ENCODE measurements at places on chromosomes 1 and 21. TPM values are rescaled to one million over a fixed set of nuclear protein-coding genes. Genes with fewer than 3 reads are reported as not detected.

IGSF21 gene
- total RNA-seq, result 0.04 TPM

OR14K1 gene
- total RNA-seq, result not detected

- DNase-seq, result no peak
Observed at GRCh38 chr1:233885196-233885920, 19.1 kb upstream of the SLC35F3 start.

- no peak for DNase-seq
Observed at GRCh38 chr1:117673405-117673804, 67.6 kb downstream of the TENT5C start.

DNA sequence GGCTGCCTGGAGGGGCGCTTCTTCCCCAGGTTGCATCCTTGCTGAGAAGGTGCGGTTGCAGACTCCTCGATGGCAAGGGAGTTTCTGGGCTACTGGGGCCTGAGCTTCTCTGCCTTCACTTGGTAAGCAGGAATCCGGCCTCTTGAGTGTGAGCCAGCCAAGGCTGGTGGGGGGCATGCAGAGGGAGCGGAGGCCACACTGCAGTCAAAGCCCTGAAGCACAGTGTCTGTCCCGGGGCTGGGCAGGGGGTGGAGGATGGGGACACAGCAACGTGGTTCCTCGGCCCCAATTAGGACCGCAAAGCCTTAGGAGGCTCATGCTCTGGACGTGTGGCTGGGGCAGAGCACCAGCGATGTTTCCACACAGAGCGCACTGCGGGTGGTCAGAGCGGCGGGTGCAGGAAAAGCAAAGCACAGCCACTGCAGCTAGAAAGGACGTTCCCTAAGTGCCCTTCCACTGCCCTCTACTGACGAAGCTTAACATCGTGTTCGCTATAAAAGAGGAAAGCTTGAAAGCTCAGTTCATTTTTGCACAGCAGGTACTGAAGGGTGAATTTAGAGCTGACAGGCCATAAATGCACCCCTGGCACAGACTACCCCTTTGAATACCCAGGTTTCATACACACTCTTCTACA lies 60.7 kb upstream of the COG2 start:
- DNase-seq, result no peak

DNA sequence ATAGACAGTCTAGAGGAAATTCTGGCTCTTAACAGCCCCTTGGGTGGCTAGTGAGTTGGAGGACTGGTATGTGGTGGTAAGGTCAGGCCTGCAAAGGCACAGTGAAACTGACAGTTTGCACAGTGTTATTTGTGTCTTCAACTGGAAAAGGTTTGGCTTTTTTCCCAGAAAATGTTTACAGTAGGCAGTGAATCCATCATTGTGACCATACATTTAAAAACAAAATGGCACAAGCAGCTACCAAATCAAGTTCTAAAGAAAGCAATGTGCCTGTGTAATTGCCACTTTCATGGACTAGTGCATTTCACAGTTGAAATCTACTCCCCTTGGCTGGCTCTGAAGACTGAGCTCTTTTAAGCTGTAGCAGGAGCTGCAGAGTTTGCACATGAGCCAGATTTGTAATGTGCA lies 24.8 kb downstream of the ATPAF1 start:
- no peak for DNase-seq

GRCh38 chr1:207020709-207021107 lies 11.8 kb downstream of the C1orf116 start:
- DNase-seq, result no peak
